ENCODE measurements at places on chromosomes 16 and 17. TPM values are rescaled to one million over a fixed set of nuclear protein-coding genes. Genes with fewer than 3 reads are reported as not detected.

The TNRC6C gene
- 8.9 TPM for total RNA-seq

The TBC1D26 gene
- not detected for total RNA-seq

The RARA gene
- 27.6 TPM for total RNA-seq

The RUSF1 gene
- 97.2 TPM for total RNA-seq

The ANKFN1 gene
- not detected for total RNA-seq

The KRTAP4-9 gene
- not detected for total RNA-seq
